Activated naive CD8-positive, alpha-beta T cell treated with anti-CD3 and anti-CD28 coated beads for 36 hours (primary cell): ENCODE measurements at places on chromosomes 6 and 20.

DNA sequence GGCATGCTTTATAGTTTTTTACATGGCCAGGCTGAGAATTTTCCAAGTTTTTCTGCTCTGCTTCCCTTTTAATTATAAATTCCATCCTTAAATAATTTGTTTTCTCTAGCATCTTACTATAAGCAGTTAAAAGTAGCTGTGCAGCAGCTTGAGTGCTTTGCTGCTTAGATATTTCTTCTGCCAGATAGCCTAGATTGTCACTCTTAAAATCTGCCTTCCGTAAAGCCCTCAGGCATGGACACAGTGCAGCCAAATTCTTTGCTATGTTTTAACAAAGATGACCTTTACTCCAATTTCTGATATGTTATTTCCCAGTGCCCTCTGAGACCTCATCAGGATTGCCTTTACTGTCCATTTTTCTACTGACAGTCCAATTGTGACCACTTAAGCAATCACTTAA is 92.6 kb upstream of the SGK1 start:
- no peak for DNase-seq

- no peak for DNase-seq
These were observed 23.4 kb downstream of the ZBTB46 start for GRCh38 chr20:63807654-63808053.

GRCh38 chr20:63318391-63319163 is 25.6 kb downstream of the COL20A1 start:
- DNase-seq: no peak

DNA sequence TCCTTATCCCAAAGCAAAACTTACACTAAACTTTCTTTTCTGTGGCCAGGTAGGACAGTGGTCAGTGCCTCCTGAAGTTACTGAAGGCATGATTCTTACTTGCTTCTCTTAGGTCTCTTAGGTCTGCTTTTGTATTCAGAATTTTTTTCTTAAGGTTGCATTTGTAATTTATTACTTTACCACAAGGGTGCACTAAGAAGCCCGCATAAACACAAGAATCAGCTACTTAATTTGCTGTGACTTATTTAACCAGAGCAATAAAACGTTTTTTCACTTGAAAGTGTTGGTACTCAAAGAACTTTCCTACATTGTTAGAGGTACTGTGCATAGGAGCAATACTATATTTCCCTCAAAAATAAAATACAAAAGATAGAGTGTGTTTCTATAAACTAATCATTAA is 75.4 kb upstream of the LAMA2 start:
- no peak for DNase-seq

DNA sequence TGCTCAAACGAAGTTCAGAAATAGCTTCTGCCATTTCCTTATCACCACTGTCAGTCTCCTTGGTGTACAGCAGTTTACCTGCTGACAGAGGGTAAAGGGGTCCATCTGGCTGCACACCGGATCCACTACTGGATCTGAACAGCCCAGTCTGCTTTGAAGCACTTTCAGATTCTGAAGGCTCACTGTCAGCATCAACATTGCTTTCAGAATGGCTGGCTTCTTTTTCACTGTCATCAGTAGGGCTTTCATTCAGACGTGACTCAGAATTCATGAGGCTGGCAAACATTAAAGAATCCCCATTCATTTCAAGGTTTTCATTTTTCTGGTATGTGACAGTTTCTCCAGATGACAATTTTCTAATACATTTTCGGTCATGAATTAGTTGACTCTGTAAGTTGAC is 21.0 kb upstream of the PNISR start:
- no peak for DNase-seq
